ENCODE measurements at places on chromosomes 5 and 9.
A peak's percentile ranks its signal among the peaks of the same experiment; 100 is the strongest.

DNA sequence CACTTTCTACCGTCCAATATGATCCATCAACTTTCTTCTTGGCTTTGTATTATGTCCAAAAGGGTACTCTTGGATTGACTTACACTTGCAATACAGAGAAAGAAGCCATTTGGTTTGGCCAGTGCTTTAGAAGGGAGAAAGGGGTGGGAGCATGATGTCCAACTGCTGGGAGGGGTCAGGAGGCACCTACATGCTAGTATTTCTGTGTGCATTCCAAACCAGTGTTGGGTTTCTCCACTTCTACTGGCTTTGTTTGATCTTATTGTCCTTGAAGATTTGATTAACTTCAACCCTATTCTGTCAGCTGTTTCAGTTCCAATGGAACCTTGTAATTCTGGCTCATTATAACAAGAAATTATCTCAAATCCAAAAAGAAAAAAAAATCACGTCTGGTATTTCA, 27.6 kb downstream of the CYSTM1 start:
- DNase-seq = no peak

- no peak for DNase-seq
These were observed 39.4 kb downstream of the MRPS27 start for GRCh38 chr5:72280581-72281069.

- DNase-seq = no peak
These were observed at the start of gene PHF2 for GRCh38 chr9:93576258-93577077. Gene PHF2 (plus strand): TSS chr9:93576584. CDS start chr9:93576774, 190 bp downstream.

- no peak for DNase-seq
These were observed 14.1 kb downstream of the ASPN start for GRCh38 chr9:92468206-92468605.

- DNase-seq = peak; percentile 54
These were observed 1.0 kb downstream of the TLE4 start for GRCh38 chr9:79572608-79573411.

DNA sequence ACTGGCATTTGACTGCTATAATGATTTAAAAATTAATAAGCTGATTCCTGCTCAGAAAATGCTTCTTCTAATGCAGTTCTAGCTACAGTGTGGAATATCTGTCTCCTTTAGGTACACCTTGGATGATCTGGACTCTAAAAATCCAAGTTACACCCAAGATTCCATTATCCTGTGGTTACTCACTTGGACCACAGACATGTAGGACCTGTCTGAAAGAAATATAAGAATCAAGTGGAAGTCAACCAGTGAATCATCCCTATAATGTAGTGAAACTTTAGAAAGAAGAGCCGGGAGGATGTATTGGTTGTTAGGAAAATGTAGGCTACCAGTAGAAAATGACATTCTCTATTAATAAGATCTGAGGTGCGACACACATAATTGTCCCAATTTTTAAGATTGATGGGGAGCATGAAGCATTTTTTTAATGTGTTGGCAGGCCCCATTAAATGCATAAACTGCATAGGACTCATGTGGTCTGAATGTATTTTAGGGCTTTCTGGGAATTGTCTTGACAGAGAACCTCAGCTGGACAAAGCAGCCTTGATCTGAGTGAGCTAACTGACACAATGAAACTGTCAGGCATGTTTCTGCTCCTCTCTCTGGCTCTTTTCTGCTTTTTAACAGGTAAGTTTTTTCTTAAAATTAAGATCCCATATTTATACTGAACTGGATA, at the start of gene SPINK6:
Gene SPINK6, plus strand, starts transcription at position 512 of the 673 bp plus-strand sequence. Its CDS starts 55 bp downstream, at position 567.
- no peak for DNase-seq

All from T follicular helper cell (primary cell).